Central memory CD8-positive, alpha-beta T cell (primary cell): ENCODE measurements at places on chromosomes 12 and 14.

DNA sequence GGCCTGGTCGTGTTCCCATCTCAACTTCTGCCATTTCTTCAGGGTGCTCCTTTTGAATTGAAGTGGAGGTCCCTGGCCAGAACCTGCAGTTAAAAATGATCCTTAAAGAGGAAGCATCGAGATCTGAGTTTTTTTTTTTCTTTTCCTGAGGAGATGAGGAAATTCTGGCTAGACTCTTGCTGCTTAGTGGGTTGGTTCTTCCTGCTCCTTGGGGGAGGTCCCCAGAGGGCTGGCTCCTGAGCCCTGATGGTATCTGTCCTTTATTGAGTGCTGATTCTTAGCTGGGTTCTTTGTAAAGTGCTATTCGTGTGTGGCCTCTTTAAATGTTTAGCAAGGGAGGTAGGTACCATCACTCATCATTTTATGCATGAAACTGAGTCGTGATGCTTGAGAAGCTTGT is 11.7 kb downstream of the PELI2 start:
- no peak for DNase-seq

DNA sequence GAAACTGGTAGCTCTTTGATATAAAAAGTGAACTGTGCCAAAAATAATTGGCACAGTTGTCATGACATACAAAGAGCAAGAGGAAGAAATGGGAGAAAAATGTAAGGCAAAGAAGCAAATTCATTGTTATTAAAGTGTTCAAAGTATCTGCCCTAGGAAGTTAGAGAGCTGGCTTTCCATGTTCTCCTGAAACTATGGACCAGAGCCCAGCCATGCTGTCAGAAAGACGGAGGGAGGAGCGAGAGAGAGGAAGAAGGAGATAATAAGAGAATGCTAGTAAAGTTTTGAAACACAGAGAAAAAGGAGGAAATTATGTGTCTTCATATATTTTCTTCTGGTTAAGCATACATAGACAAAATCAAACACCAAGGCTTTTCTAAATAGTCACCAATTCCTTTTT is 78.1 kb upstream of the PELI2 start:
- DNase-seq: no peak

GRCh38 chr12:88544991-88545980 is 35.0 kb downstream of the KITLG start:
- DNase-seq: no peak

GRCh38 chr14:72876005-72876709 is 17.7 kb downstream of the DPF3 start:
- no peak for DNase-seq

DNA sequence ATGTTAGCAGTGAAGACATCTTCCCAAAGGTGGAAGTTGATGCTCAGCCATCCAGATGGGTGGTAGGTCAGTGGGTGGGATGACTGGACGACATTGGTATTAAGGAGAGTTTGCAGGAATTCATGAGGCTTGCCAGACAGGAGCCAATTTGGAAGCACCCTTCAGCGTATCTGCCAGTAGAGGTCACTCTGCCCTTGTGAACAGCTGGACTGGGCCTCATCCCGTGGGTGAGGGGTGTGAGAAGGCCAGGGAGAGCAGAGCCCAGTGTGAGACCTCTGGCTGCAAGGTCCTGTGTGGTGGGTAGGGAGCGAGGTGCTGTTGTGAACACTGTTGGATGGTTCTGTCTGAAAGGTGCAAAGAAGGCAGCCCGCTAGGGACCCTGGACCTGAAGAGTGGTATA is 37.7 kb downstream of the SLC5A8 start:
- no peak for DNase-seq

GRCh38 chr12:32901553-32901952 is 5.0 kb upstream of the PKP2 start:
- DNase-seq: no peak

DNA sequence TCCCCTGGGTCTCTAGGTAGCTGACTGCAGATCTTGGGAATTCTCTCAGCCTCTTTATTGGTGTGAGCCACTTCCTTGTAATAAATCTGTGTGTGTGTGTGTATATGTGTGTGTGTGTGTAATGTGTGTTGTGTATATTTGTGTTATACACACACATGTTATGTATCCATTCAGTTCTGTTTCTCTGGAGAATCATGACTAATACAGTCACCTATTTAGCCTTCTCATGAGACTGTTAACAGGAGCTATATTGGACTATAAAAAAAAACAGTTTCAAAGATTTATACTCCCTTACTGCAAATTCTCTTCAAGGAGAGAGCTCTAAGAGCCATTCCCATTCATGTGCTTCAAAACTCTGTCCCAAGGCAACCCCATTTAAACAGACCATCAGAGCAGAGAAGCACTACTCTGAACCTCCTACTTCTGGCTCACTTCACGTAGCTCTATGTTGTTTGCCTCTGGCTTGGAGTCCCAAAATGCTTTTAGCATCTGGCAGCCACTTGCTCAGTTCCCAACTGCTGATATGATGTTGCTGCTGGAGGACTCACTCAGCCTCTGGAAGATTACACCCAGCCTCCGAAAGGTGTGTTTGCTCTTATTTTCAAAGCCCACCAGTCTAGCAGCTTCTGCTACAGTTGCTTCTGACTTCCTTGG is 48.7 kb upstream of the KITLG start:
- no peak for DNase-seq

GRCh38 chr14:30961330-30961729 is 64.1 kb upstream of the AP4S1 start:
- no peak for DNase-seq

- no peak for DNase-seq
Measured at GRCh38 chr12:86613311-86613710, 357.1 kb upstream of the MGAT4C start.

- no peak for DNase-seq
Measured at GRCh38 chr14:71524320-71524982, 407.8 kb upstream of the RGS6 start.

DNA sequence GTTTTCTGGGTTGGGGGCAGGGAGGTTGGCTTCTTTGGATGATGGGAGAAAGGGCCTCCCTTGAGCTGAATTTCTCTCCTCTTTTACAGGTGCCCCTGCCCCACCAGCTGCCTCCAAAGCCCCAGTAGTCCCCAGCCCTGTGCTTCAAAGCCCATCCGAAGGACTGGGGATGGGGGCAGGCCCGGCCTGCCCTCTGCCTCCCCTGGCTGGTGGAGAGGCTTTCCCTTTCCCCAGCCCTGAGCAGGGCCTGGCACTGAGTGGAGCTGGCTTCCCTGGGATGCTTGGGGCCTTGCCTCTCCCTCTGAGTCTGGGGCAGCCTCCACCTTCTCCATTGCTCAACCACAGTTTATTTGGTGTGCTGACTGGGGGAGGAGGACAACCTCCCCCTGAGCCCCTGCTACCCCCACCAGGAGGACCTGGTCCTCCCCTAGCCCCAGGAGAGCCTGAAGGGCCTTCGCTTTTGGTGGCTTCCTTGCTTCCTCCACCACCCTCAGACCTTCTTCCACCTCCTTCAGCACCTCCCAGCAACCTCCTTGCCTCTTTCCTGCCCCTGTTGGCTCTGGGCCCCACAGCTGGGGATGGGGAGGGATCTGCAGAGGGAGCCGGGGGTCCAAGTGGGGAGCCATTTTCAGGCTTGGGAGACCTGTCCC is 4.0 kb downstream of the MBD6 start:
- DNase-seq: no peak

DNA sequence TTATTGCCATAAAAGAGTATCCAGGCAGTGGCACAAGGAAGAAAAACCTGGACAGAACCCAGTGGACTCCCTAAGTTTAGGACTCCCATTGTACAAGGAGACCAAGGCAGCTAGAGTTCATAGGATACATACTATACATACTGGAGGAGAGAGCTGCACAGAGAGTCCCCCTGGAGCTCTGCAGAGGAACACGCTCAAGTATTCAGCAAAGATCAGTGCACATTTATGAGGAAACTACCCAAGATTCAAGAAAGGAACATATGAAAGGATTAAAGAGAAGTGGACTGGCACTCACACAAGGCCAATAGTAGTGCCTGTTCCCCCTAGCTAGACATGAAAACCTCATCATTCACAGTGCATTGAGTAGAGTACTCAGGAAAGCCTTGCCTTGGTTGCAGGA is 43.0 kb upstream of the CHPT1 start:
- DNase-seq: no peak

DNA sequence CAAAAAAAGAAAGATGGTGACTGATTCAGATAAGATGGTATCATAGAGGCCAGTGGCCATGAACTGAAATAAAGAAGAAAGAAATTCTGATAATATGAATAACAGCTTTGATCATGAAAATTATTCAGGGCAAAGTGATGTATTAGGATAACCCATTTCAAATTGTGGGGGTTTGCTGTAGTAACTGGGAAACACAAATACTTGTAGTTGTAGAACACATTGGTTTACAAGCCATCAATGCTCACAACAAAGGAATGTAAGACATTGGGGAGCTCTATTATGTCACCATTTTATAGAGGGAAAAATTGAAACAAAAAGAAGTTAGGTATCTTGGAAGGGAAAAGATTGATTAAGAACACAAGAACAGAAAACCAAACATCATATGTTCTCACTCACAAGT is 140.4 kb upstream of the FRMD6 start:
- DNase-seq: no peak

GRCh38 chr12:92467886-92468285 is 234.9 kb upstream of the PLEKHG7 start:
- DNase-seq: no peak

DNA sequence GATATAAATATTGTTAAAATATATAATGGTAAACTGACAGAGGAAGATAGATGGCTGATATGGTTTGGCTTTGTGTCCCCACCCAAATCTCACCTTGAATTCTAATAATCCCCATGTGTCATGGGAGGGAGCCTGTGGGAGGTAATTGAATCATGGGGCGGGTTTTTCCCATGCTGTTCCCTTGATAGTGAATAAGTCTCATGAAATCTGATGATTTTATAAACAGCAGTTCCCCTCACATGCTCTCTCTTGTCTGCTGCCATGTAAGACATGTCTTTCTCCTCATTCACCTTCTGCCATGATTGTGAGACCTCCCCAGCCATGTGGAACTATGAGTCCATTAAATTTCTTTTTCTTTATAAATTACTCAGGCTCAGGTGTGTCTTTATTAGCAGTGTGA is 46.3 kb downstream of the PTCSC3 start:
- DNase-seq: no peak

GRCh38 chr14:99065551-99065950 is 206.4 kb downstream of the BCL11B start:
- no peak for DNase-seq

- DNase-seq: no peak
Measured at GRCh38 chr12:9363145-9363544, 154.9 kb upstream of the PZP start.

DNA sequence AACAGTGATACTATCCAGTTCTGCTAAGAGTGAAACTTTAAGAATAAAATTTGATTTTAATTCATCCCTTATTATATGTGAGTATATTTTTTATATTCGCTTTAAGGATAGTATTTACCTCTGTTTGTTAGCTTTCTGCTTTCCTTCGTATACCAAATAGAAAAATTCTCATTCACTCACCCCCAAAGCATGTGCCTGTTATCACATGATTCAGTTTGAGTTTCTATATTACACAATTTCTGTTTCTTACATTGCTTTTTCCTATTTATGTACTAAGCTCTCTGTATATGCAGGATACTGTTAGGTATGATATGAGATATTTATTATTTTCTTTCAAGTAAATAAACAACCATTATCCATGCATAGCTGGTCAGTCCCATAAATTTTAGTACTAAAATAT is 275.2 kb downstream of the FBXL14 start:
- DNase-seq: no peak
